Dermis blood vessel endothelial cell (primary cell): ENCODE measurements at places on chromosomes 11 and 22. TPM values are rescaled to one million over a fixed set of nuclear protein-coding genes. Genes with fewer than 3 reads are reported as not detected.

The USP2 gene
- 0.33 and 1.2 TPM in 2 replicates for total RNA-seq

The RBFOX2 gene
- 107 and 149 TPM in 2 replicates for total RNA-seq

The TSSK2 gene
- not detected in 2 replicates for total RNA-seq

- DNase-seq, result no peak
Measured at GRCh38 chr11:120719348-120719747, 207.8 kb downstream of the GRIK4 start.

- DNase-seq, result no peak
Measured at GRCh38 chr22:49119551-49119952, 708.1 kb downstream of the BRD1 start.

DNA sequence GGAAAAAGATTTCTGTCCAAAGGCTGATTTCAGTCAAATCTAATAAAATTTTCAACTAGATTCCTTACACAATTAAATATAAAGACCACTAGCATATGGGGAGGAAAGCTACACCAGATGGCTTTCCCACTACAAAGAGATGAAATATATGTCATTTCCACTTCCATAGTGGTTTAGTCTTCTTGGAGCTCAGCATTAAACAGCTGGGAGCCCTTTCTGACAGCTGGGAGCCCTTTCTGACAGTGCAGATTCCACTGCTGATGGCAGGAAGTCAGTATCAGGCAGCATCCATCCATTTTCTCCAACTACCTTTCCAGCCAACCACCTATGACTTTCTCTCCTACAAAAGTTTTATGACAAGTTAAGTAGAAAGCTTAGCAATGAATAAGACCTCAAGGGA is 177.9 kb downstream of the RRAS2 start:
- DNase-seq, result no peak

GRCh38 chr11:19769820-19770219 is 57.2 kb downstream of the NAV2 start:
- no peak for DNase-seq

DNA sequence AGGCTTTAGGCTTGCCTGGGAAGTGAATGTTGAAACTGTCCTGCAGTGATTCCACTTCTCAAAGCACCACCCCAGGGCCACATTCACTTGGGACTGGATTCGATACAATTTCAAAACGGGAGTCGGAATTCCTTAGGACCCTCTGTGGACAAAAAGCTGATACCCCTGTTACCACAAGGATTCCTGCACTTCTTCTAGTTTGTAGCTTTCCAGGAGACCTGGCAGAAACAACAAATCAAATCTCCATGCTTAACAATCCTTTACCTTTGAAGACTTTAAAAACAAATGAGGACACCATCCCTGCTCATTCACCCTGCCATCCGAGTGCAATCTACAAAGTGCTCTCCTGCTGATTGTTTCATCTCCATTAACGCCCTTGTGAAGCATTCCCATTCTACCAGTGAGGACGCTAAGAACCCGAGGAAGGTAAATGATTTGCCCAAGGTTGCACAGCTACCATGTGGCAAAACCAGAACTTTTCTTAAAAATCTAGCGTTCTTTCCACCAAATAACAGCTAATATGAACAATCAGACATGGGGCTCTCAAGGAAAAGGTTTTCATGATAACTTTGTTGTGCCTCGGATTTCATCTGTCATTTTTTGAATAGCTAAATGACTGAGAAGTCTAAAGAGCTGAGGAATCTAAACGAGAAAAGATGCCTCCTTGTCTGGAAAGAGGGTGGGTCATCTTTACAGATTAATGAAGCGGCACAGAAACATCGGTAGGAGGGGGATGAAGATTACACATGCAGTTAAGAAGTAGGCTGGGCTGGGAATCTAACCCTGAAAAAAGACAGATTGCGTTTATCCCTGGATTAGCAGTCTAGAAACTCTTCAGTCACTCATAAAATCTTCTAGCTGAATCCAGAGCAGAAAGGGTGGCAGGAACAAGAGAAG is 720 bp upstream of the MPZL2 start:
- no peak for DNase-seq

DNA sequence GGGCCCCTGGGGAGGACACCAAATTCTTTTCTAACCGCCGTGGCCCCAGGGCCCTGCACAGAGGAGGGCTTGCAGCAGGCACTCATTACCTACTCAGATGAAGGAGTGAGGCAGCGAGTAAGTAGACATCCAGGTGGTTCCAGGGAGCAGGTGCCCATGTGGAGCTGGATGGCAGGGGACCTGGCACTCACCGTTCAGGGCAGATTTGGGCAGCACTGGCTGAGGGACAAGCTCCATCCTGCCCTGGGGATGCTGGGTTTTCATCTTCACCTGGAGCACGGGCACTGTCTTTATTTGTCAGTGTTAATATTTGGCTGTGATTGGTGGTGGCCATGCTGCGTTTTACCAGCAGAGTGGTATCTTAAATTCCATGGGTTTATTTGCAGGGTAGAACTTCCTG is 1182.7 kb downstream of the BRD1 start:
- no peak for DNase-seq

GRCh38 chr11:93604008-93604660 is 57.3 kb upstream of the CEP295 start:
- no peak for DNase-seq

- DNase-seq, result no peak
Measured at GRCh38 chr11:38547462-38547861, 1949.4 kb upstream of the RAG2 start.
